Activated CD4-positive, alpha-beta T cell treated with anti-CD3 and anti-CD28 coated beads, Interleukin-2, amount 10 ng/mL, durations not matched to agents 7 days and 5 days (primary cell): ENCODE measurements at places on chromosomes 5 and 9.

DNA sequence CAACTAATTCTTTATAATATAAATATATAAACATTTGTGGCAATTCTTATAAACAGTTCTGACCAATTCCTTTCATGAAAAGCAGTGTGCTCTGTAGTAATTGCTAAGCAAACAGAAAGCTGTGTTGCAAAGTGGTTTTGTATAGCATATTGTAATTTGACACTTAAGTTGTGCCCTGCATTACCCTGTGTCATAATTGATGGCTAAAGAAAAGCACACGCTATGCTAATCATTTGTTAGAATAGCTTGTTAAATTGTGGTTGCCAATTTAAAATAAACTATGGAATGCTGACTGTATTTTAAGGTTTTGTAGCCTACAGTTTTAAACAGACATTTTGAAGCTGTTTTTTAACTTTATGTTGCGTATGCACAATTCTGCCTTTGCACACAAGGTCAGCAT is 140.0 kb downstream of the PBX3 start:
- no peak for DNase-seq

DNA sequence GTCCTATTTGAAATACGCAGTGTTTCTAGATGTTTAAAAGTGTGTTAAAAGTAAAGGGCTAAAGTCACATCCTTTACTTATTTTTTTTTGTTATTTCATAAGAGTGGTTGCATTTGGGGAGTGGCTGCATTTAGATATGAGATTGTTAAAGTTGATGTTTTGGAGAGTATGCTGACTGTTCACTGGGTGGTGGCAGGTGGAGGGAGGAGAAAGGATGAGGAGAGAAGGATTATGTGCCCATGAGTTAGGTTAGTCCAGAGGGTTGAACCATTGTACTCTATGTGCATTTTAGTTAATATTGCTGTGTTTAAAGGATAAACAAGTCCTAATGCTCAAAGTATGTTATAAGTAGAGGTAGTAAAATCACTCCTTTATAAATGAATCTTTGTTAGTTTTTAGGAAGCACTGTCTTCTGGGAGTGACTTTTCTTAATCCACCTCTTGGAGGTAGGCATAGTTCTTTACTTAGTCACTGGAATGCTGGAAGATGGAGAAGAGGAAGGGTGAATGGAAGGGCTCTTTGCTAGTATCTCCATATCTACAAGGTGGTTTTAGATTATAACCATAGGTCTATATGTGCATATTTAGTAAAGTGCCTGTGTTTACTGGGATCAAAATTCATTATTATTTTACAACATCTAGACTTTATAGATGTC is 332.3 kb downstream of the NPR3 start:
- DNase-seq: no peak

GRCh38 chr9:87276327-87276841 is 221.3 kb upstream of the DAPK1 start:
- no peak for DNase-seq

DNA sequence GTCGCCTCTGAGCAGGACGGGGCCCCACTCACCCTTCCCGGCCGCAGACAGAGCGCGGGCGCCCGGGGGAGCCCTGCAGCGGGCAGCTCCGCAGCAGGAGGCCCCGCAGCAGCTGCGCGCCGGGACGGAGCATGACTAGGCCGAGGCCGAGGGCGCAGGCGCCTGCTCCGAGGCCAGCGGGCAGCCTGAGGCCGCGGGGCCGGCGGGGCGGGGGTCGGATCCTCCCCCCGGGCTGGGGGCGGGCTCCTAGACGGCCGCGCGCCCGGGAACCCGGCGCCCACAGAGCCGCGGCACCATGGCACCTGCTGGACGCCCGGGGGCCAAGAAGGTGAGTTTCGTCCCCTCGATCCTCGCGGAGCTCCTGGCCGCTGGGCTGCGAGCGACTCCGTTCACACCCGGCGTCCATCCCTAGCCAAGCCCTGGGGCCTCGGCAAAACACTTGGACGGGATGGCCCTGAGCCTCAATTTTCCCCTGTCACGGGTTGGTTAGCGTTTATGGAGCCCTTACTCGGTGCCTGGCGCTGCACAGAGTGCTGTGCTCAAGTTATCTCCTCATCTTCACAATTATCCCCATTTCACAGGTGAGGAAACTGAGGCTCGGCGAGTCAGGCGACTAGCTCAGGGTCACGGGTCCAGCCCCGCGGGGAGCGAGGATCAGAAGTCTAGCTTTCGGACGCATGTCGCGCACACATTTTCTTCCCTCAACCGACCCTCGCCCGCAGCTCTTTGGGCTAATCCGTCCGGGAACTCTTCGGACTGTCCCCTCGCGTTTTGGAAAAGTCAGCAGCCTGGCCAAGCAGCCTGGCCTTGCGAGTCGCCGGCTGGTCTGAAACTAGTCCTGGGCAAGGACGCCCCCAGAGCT is at the start of the genes BHMT2 and DMGDH:
Gene BHMT2 (plus strand): TSS at position 280 of the 862 bp plus-strand sequence. CDS start 16 bp downstream, at position 296.
Gene DMGDH (minus strand): TSS at position 187 of the 862 bp plus-strand sequence. CDS start 54 bp downstream, at position 133.
- no peak for DNase-seq

- no peak for DNase-seq
Measured at GRCh38 chr9:32708480-32709150, 73.1 kb upstream of the TAF1L start.

GRCh38 chr5:92581249-92581648 is 999.8 kb downstream of the NR2F1-AS1 start:
- DNase-seq: no peak

DNA sequence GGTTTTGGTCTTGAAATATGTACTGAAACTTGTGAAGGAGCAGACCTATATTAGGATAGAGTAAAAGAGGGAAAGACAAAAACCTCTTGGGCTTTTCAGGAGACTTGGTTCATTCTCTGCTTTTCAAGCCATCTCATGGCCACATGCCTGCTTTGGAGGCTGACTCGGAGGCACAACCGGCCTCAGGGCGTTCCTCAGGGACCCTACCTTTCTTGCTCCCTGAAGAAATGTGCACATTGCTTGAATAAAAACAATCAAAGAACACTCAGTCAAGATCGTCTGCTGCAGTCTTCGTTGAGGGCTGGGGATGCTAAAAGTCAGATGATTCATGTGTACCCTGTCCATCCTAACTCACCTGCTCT is 994 bp downstream of the IRGM start:
- DNase-seq: no peak

DNA sequence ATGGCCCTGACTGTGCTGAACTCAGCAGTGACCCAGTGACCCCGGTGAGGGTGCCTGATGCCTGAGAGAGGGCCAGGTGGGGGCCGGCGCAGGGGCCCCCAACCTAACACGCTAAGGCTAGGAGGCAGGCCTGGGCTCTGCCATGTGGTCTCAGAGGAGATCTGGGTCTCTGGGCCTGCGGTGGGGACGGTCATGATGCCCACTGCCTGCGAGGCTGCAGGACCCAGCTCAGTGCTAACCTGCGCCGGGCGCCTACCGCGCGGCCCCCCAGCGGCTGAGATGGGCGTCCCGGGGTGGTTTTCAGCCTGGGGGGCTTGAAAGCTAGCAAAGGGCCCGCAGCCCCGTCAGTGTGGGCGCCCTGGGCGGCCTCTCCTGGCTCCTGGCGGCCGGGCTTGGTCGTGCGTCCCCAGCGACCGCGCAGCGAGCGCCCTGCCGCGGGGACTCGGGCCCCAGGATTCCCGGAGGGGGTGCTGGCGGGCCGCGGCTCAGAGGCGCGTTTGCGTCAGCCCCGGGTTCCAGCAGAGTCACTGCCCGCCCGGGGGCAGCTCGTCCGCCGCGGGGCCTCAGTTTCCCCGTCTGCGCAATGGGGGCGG is 2.5 kb downstream of the EGFL7 start:
- DNase-seq: no peak

GRCh38 chr9:82115900-82116299 is 127.3 kb downstream of the SPATA31D1 start:
- DNase-seq: no peak

- DNase-seq: no peak
Measured at GRCh38 chr5:74105126-74105780, 479.3 kb downstream of the ARHGEF28 start.

DNA sequence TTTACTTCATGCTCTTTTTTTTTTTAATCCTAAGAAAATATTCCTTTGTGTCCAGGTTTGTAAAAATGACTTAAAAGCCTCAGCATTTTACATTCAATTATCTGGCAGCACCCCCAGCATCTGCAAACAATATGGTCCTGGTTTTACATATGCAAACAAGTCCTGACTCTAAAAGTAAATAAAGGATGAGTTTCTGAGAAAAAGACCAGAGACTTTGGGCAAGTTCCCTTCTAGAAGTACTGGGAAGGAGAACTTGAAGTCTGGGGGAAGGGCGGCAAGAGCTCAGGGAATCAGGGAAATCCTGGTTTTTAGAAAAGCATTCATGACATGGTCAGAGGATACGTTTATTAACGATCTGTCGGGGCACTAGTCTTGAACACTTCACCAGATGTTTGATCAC is 25.8 kb downstream of the COL23A1 start:
- no peak for DNase-seq

DNA sequence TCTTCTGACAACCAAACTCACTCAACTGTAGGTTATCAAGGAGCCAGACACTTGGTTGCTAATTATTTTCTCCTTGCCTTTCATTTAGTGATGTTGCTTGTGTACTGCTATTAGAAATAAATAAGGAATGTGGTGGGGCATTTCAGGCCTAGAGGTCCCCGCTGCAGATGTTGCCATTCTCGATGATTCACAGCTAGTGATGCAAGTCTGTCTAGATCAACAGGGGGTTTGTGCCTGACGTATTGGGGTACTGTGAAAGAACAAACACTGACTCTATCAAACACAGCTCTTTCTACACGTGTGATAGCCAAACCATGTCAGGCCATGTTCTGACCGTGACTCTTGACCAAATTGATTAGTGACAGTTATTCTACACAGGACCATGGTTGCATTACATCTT is 144.7 kb downstream of the OSTF1 start:
- no peak for DNase-seq

DNA sequence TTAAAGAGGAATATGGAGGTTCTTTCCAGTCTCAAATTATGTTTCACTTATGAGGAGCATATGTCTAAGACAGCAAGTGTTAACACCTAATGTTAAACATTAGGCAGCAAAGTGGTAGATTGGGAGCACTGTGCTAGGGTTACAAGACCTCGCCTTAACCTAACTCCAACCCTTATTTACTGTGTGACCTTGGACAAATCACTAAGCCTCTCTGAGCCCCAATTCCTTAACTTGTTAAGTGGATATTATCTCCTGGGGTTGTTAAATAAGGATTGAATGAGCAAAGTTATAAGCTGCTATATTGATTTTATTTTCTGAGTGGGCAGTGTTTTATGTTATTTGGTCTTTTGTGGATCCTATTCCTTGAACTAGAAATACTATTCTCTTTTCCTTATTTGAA is 38.3 kb downstream of the TMEFF1 start:
- no peak for DNase-seq

DNA sequence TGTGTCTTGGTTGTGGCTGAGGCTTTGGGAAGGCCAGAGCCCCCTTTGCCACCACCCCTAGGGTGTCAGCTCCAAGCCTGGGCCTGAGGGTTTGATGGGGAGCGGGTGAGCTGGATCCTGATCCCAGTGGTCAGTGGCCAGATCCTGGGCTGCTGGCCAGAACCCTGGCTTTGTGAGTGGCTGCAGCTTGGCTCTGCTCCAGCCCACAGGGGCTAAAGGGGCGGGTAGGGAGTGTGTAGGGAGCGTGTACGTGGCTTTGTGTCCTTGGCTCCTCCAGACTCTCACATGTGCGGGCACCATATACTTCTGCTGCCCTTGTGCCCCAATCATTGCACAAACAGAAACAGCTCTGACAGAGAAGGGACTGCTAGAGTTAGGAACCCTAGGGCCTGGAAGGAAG is 1.2 kb upstream of the IL11RA start:
- no peak for DNase-seq

DNA sequence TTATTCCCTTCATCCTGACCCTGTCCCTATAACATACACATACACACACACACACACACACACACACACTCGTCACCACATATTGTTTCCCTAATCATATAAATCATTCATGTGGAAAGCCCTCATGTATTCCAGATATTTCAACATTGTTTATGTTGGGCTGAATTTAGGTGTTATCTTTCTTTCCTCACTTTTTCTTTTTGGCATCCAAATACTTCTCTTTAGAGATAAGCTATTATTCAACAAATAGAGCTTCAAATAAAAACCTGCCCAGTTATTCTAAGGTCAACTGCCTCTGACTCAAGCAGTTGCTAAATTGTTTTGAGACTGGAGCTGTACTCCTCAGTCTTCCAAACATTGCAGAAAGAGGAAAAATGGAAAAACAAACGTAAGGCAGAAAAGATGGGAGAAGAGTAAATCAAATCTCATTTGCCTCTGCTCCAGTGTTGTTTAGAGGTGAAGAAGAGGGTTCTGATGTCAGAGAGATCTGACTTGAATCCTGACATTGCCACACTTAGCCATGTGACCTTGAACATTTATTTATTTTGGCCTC is 215.7 kb downstream of the GAS1 start:
- no peak for DNase-seq

DNA sequence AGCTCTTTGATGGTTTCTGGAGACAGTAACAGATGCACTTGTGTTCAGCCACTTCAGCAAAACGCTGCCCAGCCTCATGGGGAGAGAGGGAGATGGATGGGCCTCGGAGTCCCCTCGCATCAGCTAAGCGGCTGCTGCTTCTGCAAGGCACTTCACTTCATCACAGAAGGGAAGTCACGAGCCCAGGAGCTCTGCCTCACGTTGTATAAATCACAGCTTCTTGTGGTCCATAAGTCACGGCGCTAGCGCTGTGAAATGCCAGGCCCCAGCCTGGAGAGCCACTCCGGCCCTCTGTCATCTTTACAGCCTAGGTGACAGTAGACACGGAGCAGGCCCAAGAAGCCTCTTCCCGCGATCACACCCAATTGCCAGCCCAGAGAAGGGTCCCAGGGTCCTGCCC is 23.4 kb downstream of the DBH start:
- no peak for DNase-seq

DNA sequence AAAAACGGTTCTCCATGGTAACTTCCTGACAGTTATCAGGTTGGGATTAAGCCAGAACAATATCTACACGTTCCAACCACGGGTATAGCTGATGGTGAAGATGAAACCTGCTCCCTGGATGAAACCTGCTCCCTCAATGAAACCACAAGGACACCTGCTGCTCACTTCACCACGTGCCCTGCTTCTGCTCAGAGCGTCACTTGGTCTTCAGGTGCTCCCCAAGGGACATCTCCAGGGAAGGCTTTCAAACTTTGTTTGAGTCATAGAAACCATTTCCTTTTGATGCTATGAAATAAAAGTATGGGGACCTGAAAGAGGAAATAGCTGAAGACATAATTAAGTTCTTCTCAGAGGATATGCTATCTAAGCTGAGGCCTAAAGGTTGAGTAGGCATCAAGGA is 242.4 kb downstream of the MED10 start:
- DNase-seq: no peak

GRCh38 chr9:129330711-129331492 is 152.8 kb upstream of the IER5L start:
- DNase-seq: no peak

DNA sequence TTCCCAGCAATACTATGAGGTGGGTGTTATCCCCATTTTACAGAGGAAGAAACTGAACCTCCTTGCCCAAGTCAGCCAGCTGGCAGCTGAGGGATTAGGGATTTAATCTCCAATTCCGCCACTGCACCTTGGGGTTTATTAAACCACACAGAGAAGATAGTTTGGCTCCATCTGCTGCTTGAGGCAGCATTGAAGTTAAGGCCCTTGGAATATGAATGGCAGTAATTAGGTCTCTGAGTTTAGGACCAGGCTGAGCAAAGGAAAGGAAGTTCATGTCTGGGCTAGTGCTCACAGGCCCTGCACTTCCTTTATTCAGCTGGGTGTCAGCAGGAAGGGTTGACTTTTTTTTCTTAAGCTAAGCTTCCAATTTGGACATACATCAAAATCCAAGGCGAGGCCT is 86.9 kb upstream of the GDNF start:
- no peak for DNase-seq
